Glutamatergic neuron (in vitro differentiated cells): ENCODE measurements at places on chromosomes 1 and 21. TPM values are rescaled to one million over a fixed set of nuclear protein-coding genes. Genes with fewer than 3 reads are reported as not detected.

Gene GREM2
- total RNA-seq = 3.7 TPM

Gene NUP210L
- 0.10 TPM for total RNA-seq

Gene IL12RB2
- not detected for total RNA-seq

Gene DENND2C
- total RNA-seq = 0.54 TPM

Gene NECTIN4
- 0.39 TPM for total RNA-seq

Gene ERG
- not detected for total RNA-seq

Gene FAM72C
- total RNA-seq = 0.22 TPM

Gene CLDN17
- total RNA-seq = not detected

Gene RNF186
- total RNA-seq = not detected

Gene SKI
- total RNA-seq = 143 TPM

Gene ANKRD34A
- total RNA-seq = 0.59 TPM

Gene TSPAN1
- 2.3 TPM for total RNA-seq

Gene SLC9C2
- total RNA-seq = 0.98 TPM

Gene GJB5
- not detected for total RNA-seq

Gene CITED4
- 3.8 TPM for total RNA-seq

Gene COL11A1
- total RNA-seq = 0.76 TPM

Gene FCER1G
- 1.3 TPM for total RNA-seq

Gene DMRTA2
- 0.42 TPM for total RNA-seq

Gene SLC19A2
- 12.8 TPM for total RNA-seq

Gene TRPM2
- not detected for total RNA-seq

Gene DNASE2B
- total RNA-seq = not detected

Gene GUCA2A
- not detected for total RNA-seq

Gene SPRR1B
- not detected for total RNA-seq

Gene RXFP4
- not detected for total RNA-seq

Gene RBP7
- total RNA-seq = not detected

Gene CD247
- not detected for total RNA-seq

Gene IFI44L
- total RNA-seq = not detected

Gene UBE2U
- total RNA-seq = not detected

Gene PADI1
- not detected for total RNA-seq

Gene APCS
- total RNA-seq = not detected

Gene GSTM5
- total RNA-seq = 0.20 TPM

Gene RXRG
- total RNA-seq = 10.4 TPM

Gene IGFN1
- total RNA-seq = 1.9 TPM

Gene CFAP107
- total RNA-seq = not detected

Gene OR2T2
- not detected for total RNA-seq

Gene BPNT1
- 26.0 TPM for total RNA-seq
